ENCODE measurements at places on chromosomes 6 and 20. TPM values are rescaled to one million over a fixed set of nuclear protein-coding genes. Genes with fewer than 3 reads are reported as not detected.

DNA sequence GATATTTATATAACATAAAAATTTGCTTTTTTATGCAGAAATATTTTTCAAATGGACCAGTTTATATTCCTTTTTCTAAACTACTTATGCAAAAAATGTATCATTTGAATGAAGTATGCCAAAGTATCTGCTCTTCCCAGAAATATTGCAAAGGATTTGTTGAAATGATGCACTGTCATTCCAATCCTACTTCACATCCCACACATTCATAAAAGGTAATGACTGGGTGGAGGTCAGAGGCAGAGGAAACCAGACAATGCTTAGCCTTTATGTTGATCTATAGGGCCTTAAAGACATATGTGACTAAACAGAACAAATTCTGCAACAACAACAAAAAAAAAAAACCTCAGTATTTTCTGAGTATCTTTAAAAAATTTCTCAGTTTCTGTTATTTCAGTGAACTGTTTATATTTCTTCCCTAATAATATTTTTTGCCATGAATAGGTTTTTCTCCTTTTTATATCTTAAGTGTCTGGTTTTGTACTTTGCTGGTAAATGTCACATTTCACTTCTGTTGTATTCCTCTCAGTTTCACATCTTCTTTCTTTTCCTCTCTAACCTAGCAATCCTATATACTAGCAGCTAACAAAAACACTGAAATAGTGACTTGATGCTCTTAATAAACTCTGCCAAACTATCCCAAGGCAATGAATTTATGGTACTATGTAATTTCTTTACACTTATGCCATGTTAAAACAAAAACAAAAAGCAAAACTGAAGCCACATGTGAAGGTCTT is 374.1 kb downstream of the BCKDHB start:
- no peak for DNase-seq

DNA sequence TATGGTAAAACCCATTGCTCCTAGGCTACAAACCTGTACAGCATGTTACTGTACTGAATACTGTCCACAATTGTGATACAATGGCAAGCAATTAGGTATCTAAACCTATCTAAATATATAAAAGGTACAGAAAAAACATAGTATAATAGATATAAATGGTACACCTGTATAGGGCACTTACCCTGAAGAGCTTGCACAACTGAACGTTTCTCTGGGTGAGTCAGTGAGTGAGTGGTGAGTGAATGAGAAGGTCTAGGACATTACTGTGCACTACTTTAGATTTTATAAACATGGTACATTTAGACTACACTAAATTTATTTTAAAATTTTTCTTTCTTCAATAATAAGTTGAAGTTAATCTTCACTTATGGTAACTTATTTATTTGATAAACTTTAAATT is 119.9 kb upstream of the CEP85L start:
- DNase-seq = no peak

Gene PRDM1
- 96.9 TPM for total RNA-seq

Gene PROCR
- total RNA-seq = 1.4 TPM
